ENCODE measurements at places on chromosomes 2 and 18.

DNA sequence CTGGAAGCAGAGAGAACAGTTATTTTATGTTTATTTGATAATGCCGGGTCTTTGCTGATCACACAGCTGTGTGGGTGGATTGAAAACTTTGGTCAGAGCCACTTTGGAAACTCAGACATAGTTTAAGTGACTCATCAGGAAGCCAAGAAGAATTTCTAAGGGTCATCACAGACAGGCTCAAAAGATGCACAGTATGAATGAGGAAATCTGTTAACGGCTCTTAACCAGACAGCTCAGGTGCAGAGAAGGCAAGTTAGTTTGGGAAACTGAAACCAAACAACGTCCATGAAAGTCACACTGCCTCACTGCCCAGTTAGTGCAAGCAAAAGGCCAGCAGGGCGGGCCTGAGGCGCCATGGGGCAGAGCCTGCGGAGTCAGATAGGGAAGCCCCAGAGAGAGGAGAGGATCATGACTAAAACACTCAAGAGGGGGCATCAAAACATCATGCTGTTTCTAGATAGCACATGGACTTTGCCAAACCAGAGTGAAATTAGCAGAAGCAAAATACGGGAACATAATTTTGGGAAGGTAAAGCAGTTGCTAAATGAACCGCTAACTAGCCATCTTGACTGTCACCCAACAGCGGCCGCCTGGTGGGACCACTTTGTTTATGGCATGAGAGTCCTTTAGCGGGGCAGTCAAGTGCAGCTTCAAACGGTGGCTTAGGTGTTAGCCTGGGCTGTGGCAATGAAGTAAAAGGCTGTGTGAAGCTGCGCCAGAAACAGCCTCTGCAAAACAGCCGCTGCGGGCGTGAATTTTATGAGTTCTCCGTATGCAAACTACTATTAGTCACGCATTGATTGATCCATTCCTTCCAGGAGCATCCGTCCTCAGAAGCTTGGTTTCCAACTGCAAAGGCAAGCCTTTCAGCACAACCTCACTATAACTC, 101.2 kb downstream of the KCTD18 start:
- no peak for DNase-seq

GRCh38 chr2:152581360-152581759, 135.9 kb downstream of the PRPF40A start:
- DNase-seq = no peak

DNA sequence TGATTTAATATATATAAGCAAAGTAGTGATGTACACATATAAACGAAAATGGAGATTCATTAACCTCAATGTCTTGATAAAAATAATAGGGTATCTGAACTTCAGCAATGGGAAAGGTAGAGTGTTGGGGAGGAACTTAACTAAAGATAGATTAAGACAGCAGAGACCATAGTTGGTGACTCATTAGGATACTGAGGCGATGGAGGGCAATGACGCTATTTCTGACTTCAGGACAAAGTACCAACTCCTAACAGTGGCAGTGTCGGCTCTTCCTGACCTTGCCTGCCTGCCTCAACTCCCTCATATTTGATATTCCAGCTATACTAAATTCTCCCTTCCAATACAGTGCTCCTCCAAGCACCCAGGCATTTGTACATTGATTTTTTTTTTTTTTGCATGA, 98.6 kb downstream of the CDH2 start:
- DNase-seq = no peak

DNA sequence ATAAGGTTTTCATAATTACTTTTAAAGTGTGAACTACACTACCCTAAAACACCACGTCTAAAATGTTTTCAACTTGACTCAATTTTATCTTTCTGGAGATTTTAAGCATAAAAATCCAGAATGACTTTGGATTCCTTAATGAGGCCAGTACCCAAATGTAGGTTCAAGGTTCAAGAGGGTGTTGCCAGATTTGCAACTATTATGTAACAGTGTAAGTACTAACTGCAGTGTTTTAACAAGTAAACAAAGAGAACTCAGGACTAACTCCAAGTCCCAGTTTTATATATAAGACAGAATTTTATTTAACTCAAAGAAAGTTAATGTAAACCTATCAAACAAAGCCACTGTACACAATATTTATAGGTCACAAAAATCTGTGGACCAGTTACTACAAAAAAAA, 5.7 kb downstream of the HIBCH start:
- DNase-seq = no peak

DNA sequence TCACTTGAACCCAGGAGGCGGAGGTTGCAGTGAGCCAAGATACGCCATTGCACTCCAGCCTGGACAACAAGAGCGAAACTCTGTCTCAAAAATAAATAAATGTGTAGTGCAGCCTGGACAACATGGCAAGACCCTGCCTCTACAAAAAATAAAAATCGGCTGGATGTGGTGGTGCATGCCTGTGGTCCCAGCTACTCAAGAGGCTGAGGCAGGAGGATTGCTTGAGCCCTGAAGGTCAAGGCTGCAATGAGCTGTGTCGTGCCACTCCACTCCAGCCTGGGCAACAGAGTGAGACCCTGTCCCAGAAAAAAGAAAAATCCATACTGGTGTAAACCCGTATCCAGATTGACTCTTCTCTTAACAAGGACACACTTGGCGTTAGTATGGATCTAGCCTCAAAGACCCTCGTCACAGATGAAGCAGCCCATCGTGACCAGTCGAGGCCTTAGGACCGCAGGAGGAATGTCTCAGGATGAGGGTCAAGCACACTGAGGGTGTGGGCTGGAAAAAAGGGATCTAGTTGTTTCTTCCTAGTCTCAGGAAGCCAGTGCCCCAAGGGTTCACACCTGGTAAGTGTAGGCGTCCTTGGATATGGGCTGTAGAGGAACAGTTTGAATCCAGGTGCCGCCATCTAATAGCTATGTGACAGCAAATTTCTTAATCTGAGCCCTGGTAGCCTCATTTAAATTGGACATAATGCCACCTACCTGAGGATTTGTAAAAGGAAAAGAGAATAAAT, 4.0 kb upstream of the GPBAR1 start:
- no peak for DNase-seq

- no peak for DNase-seq
Measured at GRCh38 chr2:100954044-100954420, 48.1 kb upstream of the RPL31 start.

DNA sequence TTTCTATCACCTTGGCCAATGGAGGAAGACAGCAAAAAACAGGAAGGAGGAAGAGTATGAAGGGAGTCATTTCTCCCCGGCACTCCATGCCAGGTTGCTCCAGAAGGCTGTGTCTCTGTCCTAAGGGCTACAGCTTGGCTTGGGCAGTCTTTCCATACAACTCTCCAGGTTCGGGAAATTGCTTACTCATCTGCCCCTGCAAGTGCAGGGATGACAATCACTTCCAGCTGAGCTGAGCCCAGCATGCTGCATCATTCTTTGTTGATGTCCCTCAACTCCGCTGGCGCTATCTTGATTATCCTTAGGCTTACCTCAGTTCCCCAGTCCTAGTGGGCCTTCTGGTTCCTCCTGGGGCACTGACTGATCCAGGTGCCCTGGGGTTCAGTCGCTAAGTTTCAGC, 86.9 kb upstream of the COPS8 start:
- DNase-seq = no peak

GRCh38 chr18:46437061-46437460, 220.0 kb downstream of the LOXHD1 start:
- DNase-seq = no peak

GRCh38 chr2:152543717-152544116, 173.5 kb downstream of the PRPF40A start:
- DNase-seq = no peak

DNA sequence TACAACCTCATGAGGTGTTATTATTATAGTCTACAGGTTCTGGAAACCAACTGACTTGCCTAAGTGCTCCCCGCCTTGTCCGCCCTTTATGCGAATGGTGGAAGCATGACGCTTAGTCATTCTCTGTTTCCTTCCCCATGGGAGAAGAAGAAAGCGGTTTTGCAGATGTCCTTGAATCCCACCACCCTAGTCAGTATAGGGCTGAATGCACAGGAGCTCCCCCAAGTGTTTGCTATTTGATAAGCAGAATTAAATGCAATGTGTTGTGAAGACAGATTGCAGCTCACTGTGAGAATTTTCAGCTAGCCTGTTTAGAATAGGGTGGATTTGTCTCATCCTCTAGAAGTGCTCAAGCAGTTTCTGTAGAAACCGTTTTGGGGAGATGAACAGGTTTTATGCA, 652.0 kb downstream of the DCC start:
- DNase-seq = no peak

DNA sequence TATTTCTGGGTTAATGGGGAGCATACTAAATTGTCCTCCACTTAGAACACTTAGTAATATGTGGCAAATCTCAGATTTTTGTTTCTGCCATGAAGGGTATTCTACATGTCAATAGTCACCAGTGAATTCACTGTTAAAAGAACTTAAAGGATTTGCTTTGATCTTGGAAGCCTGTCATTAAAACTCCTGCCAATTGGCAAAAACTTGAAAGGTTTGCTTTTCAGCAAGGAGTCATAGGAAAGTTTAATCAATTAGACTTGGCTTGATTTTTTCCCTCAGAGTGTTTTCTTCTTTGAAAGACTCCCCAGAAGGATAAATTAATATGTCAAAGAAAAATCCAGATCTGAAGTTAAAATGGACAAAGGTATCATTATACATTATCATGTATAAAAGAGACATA, 671.9 kb upstream of the PKDCC start:
- DNase-seq = no peak

All from GF-D8 (cell line).